ENCODE measurements at places on chromosomes 1 and 21.
A peak's percentile ranks its signal among the peaks of the same experiment; 100 is the strongest.

DNA sequence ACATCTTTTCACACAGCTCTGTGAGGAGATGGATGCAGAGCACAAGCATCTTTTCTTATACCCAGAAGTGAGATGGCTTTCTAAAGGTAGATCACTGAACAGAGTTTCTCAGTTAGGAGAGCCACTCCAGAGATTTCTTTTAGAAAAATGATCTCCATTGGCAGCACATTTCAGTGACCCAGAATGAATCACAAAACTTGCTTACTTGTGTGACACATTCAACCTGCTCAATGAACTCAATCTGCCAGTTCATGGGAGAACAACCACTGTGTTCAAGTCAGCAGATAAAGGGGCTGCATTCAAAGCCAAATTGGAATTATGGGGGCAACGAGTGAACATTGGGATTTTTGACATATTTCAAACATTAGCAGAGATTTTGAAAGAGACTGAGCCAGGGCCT, 78.3 kb downstream of the UCHL5 start:
- DNase-seq: no peak

DNA sequence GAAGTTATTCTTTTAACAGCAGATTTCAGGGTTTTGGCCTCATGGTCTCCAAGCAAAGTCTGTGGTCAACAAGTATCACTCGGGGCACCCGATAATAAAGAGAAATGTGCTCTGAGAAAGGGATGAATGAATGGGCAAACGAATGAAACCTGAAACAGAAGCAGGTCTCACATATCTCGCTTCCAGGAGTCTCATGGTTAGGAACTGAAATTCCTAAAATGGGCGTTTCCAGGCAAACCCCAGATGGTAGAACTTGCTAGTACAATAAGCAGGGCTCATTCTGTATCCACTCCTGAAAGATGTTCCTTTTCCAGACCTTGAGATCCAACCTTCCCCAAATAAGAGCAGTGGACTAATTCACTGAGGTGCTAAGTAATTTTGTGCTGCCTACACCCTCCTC, 87.2 kb downstream of the LAMC2 start:
- no peak for DNase-seq

DNA sequence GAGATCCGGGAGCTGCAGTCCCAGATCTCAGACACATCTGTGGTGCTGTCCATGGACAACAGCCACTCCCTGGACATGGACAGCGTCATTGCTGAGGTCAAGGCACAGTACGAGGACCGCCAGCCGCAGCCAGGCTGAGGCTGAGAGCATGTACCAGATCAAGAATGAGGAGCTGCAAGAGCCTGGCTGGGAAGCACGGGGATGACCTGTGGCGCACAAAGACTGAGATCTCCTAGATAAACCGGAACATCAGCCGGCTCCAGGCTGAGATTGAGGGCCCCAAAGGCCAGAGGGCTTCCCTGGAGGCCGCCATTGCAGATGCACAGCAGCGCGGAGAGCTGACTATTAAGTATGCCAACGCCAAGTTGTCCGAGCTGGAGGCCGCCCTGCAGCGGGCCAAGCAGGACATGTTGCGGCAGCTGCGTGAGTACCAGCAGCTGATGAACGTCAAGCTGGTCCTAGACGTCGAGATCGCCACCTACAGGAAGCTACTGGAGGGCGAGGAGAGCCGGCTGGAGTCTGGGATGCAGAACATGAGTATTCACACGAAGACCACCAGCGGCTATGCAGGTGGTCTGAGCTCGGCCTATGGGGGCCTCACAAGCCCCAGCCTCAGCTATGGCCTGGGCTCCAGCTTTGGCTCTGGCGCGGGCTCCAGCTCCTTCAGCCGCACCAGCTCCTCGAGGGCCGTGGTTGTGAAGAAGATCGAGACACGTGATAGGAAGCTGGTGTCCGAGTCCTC, 25.5 kb downstream of the ETV3L start:
- DNase-seq: peak; percentile 26

GRCh38 chr21:38219049-38219628, 37.7 kb upstream of the KCNJ15 start:
- peak; percentile 62 for DNase-seq

- DNase-seq: no peak
These were observed 59.2 kb downstream of the MATN1 start for GRCh38 chr1:30664103-30664755.

DNA sequence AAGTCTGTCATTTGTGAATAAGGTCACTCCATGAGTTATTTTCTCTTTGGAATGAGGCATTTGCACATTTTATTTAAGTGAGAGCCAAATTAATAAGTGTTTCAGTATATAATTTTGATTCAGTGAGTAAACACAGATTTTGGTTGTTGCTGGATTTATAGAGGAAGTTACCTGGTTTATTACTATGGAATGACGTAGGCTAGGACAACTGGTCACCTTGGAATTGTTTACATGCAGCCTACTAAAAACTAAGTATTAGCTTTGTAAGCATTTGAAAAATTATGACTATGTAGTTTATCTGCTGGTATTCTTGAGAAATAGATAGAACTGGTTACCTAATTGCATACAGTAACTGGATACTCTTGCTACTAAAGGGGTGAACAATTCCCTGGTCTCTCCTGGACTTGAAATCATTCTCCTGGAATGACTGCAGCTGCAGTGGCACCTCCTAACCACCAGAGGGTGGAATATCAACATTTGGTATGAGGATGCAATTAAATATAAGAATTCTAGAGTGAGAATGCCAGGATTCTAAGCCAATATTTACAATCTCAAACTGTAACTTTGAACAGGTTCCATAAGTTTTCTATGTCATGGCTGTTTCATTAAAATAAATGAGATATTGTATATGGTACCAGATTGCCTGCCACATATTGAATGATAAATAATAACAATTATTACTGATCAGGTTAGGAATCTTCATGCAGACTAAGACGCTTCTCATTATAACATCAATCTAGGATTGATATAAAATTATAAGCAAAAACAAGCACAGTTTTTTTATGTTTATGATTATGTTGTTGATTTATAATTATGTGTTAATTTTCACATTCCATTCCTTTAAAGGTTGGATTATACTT, 3.5 kb upstream of the KRTAP27-1 start:
- peak; percentile 37 for DNase-seq

GRCh38 chr1:181033128-181033798, 520 bp upstream of the MR1 start:
- DNase-seq: no peak

DNA sequence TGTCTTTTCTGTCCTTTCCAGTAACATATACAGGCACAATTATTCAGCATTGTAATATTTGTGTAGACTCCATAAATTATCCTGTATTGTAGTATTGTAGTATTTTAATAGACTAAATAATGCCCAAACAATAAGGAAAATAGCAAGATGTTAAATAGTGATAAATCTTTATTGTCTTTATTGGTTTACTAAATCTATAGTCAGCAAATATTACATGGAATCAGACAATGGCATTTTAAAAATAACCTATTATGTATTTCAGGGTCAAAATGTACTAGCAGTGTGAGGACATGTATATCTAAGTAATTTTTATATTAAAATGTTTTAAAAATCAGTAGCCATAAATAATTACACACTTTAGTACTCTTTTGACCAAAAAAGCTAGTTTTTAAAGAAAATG, 202.3 kb downstream of the GREM2 start:
- DNase-seq: no peak

DNA sequence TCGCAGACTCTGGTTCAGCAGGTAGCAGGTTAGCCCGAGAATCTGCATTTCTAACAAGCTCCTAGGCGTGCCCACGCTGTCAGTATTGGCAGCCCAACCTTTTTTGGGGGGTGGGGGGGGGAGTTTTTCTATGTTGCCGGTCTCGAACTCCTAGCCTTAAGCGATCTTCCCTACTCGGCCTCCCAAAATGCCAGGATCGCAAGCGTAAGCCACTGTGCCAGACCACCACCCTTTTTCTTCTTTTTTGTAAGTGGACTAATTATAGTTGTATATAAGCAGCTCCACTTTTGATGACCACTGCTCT, 480 bp upstream of the MIS18A start:
- no peak for DNase-seq

DNA sequence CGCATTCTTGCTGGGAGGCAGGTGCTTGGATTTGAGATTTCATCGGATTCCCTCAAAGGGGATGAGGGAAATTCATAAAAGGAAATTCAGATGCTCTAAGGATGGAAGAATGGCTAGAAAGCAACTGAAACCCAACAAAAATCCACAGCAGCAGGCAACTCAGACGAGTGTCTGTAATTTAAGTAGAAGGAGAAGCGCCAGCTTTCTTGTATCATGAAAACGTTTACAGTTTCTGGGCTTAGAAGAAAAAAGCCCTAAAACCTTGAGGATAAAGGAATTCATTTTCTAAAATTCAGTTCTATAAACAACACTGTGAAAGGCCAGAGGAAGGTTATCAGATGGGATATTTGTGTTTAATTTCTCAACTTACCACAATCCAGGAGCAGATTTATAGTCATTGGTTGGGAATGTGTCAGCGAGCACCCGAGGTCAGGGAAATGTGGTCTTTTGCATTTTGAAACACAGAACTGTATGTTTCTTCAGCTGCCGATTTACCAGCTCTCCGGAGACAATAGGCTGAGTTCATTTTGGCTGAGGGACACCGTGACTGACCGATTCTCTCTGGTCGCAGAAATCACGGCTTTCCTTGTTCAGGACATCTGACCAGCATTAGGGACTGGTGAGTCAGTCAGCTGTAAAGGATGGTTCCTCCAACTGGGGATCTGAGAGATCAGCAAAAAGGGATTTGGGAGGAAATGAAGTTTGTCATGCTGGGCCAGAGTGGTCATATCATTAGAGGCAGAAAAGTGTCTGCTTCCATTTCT, 111.6 kb upstream of the ERRFI1 start:
- DNase-seq: no peak

DNA sequence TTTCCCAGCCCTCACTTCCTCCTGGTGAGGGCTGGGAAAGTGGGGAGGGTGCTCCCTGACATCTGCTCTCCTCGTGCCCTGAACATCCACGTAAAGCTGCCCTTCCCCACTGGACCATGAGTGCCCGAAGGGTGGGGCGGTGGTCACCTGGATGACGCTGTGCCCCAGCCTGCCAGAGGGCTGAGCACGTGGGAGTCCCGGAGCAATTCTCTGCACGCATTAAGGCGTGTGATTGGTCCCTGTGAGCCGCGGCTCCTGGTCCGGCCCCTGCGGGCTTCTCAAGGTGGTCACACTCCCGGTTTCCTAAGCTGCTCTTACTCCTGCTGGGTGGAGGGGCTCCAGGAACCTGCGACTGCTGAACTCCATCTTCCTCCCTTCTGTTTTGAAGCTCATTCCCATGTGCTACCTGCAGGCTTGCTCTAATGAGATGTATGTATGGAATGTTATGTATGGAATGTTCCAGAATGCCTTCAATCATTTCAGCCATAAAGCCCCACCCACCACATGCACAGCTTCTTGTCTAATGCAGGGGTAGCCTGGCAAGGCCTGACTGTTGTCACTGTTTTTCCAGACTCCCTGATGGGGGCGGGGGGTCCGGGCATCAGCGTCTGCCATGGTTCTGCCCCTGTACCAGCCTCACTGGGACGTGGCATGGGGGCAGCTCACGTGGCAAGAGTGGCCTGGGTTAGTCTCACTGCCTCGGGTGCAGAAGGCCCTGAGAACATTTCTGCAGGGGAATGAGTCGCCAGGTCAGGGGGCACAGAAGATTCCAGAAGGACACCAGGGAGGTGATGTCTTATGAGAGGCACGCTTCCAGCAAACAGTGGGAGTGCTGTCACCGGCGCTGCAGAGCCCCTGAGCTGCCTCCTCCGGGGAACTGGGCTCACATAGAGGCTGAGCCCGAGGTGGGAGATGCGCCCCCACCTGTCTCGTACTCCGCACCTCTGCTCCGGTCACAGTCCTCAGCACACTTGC, 19.4 kb downstream of the KRTAP10-1 start:
- DNase-seq: no peak

DNA sequence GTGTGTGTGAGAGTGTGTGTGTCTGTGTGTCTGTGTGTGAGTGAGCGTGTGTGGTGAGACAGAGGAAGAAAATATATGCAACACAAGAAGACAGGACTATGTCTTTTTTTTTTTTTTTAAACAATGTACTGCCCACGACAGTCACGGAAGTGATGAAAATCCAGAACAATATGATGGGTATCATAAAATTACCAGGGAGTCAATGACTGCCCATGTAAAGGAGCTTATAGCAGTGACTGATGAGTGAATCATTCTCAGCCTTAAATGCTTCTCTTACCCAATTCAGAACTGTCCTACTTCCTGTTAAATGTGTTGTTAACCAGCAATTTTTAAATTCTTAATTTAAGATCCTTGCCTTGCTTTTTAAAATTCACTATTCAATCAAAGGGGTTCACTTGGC, 46.6 kb downstream of the RGS7 start:
- no peak for DNase-seq

DNA sequence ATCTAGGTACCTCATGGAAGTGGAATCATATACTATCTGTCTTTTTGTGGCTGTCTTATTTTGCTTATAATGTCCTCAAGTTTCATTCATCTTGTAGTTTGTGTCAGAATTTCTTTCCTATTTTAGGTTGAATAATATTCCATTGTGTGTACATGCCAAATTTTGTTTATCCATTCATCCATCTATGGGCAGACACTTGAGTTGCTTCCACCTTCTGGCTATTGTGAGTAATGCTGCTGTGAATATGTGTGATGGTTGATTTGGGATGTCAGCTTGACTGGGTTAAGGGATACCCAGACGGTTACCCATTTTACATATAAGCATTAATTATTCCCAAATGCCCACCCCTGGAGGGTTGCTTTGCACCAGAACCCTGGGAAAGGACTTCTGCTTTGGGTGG, 477.5 kb downstream of the PTPRU start:
- no peak for DNase-seq

GRCh38 chr1:31022259-31022658, 43.3 kb downstream of the PUM1 start:
- DNase-seq: no peak

GRCh38 chr1:53299233-53299632, 28.6 kb downstream of the LRP8 start:
- DNase-seq: no peak

DNA sequence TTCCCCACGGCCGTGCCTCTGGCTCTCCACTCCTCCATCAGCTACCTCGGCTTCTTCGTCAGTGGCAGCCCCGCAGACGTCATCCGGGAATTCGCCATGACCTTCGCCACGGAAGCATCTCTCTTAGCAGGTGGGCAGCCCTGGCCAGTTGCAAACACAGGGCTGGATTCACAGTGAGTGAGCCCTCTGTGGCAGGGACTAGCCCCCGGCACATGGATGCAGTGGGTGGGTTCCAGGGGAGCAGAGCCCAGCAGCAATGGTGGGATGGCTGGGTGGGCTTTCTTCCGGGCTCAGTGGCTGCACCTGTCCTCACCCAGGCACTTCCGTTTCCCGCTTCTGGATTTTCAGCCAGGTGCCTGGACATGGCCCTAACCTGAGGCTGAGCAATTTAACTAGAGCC, 9.4 kb downstream of the UBASH3A start:
- DNase-seq: no peak

DNA sequence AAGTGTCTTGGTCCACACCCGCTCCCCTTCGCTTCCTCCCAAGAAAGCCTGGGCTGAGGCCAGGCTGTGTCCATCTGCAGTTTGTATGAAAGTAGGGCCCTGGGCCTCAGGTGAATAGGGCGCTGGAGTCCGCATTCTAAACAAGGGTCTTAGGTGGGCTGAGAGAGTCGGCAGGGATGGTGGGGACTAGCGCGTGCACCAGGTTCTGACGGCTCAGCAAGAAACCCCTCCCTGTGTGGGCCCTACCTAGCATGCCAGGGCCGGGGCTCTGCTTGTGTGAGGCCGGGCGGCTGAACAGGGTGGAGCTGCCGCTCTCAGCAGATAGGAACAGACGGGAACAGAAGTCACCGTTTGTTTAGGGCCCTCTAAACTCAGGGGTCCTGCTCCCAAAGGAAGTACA, 1.7 kb downstream of the ACTRT2 start:
- DNase-seq: no peak

All from activated naive CD4-positive, alpha-beta T cell treated with anti-CD3 and anti-CD28 coated beads, Interleukin-2, amount 50 U/mL, for 16 hours (primary cell).